Vagina (tissue), 2 donors: ENCODE measurements at places on chromosomes 5 and 9.
A peak's percentile ranks its signal among the peaks of the same experiment; 100 is the strongest.

DNA sequence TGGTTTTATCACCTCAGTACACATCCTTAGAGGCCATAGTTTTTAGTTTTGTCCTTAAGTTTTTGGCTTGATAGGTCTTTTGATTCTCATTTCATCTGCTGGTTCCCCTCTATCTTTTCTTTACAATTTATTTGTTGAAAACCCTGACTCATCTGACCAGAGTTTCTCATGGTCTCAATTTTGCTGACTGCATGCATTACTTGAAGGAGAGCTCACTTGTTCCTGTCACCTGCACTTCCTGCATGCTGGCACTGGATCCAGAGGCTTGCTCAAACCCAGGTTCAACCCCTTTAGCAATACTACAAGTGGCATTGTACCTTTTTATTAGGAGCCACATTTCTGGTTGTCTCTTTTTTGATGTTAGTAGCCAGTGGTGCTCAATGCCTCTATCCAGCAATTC lies 26.7 kb downstream of the FBXO10 start:
- DNase-seq: no peak
- peaks cover 9% of the 10 kb centered on the region for H3K4me1 ChIP-seq
- H3K27me3 ChIP-seq: no peaks in the 10 kb centered on the region
- H3K36me3 ChIP-seq: no peaks in the 10 kb centered on the region

DNA sequence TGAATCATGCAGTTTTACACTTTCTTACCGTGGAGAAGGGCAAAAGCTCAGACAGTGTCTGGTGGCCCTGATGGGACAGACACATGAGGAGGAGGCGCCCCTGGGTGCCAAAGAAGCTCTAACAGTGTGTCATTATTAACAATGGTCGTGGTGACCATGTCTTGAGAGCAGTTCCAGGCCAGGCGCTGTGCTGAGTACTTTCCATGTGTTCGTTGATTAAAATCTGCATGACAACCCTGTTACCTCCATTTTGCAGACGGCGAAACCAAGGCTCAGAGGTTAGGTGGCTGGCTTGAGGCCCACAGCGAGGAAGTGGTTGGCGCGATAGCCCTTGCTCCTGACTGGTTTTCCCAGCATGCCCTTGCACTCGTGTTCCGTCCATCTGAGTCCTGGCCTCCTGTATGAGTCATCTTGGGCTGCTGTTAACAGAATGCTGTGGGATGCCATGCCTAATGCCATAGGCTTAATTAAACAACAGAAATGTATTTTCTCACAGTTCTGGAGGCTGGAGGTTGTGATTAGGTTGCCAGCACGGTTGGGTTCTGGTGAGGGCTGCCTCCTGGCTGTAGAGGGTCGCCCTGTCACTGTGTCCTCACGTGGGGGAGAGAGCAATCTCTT lies 92.0 kb downstream of the AMBP start:
- H3K27ac ChIP-seq: no peak overlapping the region
- H3K36me3 ChIP-seq: no peaks in the 10 kb centered on the region
- DNase-seq: no peak
- H3K4me3 ChIP-seq: no peak overlapping the region

GRCh38 chr9:136314944-136315343 lies 11.1 kb upstream of the CCDC187 start:
- no peak overlapping the region for H3K4me3 ChIP-seq
- H3K4me1 ChIP-seq: no peaks in the 10 kb centered on the region
- H3K27me3 ChIP-seq: no peaks in the 10 kb centered on the region
- H3K27ac ChIP-seq: no peak overlapping the region
- DNase-seq: no peak

DNA sequence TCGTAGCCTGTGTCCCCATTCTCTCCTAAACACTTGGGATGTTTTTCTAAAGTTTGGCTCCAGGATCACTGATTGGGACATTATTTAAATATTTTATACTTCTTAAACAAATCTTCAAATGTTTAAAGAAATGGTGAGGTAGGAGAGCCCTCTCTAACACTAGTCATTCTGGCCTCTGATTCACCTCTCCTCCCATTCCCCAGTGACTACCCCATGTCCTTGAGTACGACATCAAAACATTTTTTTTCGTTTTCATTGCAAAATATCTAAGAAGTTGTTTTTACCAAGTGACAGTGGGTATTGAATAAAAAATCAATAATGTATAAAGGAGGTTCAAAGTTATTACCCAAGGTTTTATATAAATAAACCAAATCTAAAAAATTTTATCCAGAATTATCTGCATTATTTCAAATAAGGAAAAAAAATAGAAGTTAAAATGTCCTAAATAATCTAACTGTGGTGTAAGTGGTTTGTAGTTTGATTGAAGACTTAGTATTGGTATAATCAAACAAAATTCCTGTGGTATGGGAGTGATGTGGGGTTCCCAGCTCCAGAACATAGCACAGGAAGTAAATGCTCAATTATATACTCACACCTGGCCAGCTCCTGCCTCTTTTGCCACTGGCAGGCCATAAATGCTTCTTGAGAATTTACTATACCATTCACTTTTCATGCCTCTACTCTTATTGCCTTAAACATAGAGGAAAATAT lies 51.1 kb downstream of the MAST4 start:
- no peaks in the 10 kb centered on the region for H3K27me3 ChIP-seq
- no peaks in the 10 kb centered on the region for H3K36me3 ChIP-seq
- H3K4me1 ChIP-seq: no peaks in the 10 kb centered on the region

GRCh38 chr5:31944684-31945445 lies 229.3 kb downstream of the GOLPH3 start:
- no peak overlapping the region for H3K4me3 ChIP-seq
- no peaks in the 10 kb centered on the region for H3K36me3 ChIP-seq
- H3K4me1 ChIP-seq: no peaks in the 10 kb centered on the region
- no peak for DNase-seq
- H3K27ac ChIP-seq: no peak overlapping the region
- H3K27me3 ChIP-seq: no peaks in the 10 kb centered on the region

- no peaks in the 10 kb centered on the region for H3K36me3 ChIP-seq
- H3K4me1 ChIP-seq: peaks cover 53% of the 10 kb centered on the region
- DNase-seq: no peak
- peak overlapping the region; percentile 91 for H3K4me3 ChIP-seq
- peak overlapping the region; percentile 85 for H3K27ac ChIP-seq
Measured at GRCh38 chr5:177496727-177497291, 595 bp downstream of the PDLIM7 start.

DNA sequence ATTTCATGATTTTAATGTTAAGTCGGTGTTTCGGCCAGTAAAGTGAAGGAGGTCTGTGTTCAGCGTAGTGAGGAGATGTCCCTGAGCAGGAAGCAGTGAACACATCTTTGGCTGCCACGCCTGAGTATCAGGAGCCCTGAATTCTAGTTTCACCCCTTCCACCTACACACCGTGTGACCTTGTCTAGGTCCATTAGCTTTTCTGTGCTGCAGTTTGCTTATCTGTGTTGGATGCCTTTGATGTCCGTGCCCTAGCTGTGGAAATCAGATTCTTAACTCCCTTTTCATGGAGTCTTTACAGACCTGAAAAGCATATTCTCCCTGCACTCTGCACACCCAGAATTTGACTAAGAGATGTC lies 601 bp downstream of the FBXO38 start:
- peaks cover 53% of the 10 kb centered on the region for H3K4me1 ChIP-seq
- no peaks in the 10 kb centered on the region for H3K36me3 ChIP-seq
- peak overlapping the region; percentile 75 for H3K4me3 ChIP-seq
- no peak for DNase-seq
- peak overlapping the region; percentile 85 for H3K27ac ChIP-seq

- H3K27me3 ChIP-seq: no peaks in the 10 kb centered on the region
- peaks cover 31% of the 10 kb centered on the region for H3K4me1 ChIP-seq
Measured at GRCh38 chr9:113454914-113455761, 8.4 kb upstream of the RGS3 start.

- no peaks in the 10 kb centered on the region for H3K36me3 ChIP-seq
- no peaks in the 10 kb centered on the region for H3K27me3 ChIP-seq
- no peak overlapping the region for H3K27ac ChIP-seq
- DNase-seq: no peak
- peaks cover 38% of the 10 kb centered on the region for H3K4me1 ChIP-seq
- no peak overlapping the region for H3K4me3 ChIP-seq
Measured at GRCh38 chr5:16883806-16884205, 52.3 kb downstream of the MYO10 start.

DNA sequence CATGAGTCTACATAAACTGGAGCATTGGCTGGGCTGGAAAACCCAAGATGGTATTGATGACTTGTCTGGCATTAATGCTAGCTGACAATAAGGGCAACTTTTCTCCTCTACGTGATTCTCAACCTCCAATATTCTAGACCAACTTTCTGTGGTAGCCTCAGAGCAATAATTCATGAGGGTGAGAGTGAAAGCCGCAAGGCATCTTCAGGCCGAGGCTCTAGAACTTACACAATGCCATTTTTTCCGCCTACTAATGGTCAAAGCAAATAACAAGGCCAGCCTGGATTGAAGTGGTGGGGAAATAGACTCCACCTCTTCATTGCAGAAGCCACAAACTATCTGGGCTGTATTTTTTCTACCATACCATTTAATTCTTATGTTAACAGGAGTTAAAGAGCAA lies 267.4 kb downstream of the GABRG2 start:
- no peak for DNase-seq
- no peaks in the 10 kb centered on the region for H3K4me1 ChIP-seq
- no peak overlapping the region for H3K4me3 ChIP-seq
- H3K27me3 ChIP-seq: no peaks in the 10 kb centered on the region
- no peak overlapping the region for H3K27ac ChIP-seq

GRCh38 chr5:90563108-90563507 lies 4.5 kb downstream of the ADGRV1 start:
- no peak overlapping the region for H3K27ac ChIP-seq
- H3K36me3 ChIP-seq: no peaks in the 10 kb centered on the region
- H3K4me3 ChIP-seq: no peak overlapping the region
- no peak for DNase-seq

- H3K4me1 ChIP-seq: peaks cover 7% of the 10 kb centered on the region
- no peaks in the 10 kb centered on the region for H3K36me3 ChIP-seq
- H3K27ac ChIP-seq: no peak overlapping the region
- H3K27me3 ChIP-seq: no peaks in the 10 kb centered on the region
- DNase-seq: no peak
- peak overlapping the region; percentile 20 for H3K4me3 ChIP-seq
Measured at GRCh38 chr5:140672455-140673186, 755 bp downstream of the DND1 start.

DNA sequence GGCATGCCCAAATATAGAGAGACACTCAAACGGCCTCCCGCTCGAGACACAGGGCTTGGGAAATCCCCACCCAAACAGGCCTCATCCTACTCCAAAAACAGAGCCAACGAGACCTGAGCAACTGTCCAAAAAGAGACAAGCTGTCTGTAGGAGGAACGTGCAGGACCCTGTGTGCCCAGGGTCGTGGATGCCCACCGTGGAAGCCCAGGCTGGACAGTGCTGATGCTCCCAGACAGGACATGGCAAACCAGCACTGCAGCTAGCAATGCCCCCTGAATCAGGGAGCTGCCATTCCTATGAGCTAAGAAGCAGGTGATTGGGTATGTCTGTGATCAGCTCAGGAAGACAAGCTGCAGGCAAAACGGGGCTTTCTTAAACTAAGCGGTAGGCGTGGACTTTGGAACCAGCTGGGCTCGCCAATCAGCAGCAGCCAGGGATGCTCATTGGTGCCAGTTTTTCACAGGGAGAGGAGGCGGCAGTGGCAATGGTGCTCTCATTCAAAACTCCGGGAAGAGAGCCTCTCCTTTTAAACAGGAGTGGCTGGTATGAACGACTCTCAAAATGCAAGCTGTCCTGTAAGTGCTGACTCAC lies 113.1 kb upstream of the IRX2 start:
- H3K36me3 ChIP-seq: no peaks in the 10 kb centered on the region
- no peak overlapping the region for H3K27ac ChIP-seq
- no peak overlapping the region for H3K4me3 ChIP-seq
- H3K27me3 ChIP-seq: no peaks in the 10 kb centered on the region
- no peak for DNase-seq

DNA sequence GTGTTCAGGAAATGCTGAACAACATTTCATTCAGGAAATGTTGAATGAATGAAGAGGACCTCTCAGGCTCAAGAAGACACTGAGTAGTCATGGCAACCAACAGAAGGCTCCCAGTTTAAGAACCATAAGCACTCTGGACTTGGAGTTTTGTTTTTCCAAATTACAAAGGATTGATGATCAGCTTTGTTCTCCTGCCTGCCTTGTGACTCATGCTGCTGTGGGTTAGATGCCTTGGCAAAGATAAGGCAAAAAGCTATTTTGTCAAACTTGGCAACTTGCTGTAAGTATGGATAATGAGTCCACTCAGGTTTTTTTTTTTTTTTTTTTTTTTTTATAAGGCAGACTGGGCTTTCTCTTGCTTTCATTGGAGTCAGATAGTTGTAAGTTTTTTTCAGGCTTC lies 365.0 kb downstream of the TMEM232 start:
- no peak for DNase-seq
- no peak overlapping the region for H3K27ac ChIP-seq
- no peak overlapping the region for H3K4me3 ChIP-seq

DNA sequence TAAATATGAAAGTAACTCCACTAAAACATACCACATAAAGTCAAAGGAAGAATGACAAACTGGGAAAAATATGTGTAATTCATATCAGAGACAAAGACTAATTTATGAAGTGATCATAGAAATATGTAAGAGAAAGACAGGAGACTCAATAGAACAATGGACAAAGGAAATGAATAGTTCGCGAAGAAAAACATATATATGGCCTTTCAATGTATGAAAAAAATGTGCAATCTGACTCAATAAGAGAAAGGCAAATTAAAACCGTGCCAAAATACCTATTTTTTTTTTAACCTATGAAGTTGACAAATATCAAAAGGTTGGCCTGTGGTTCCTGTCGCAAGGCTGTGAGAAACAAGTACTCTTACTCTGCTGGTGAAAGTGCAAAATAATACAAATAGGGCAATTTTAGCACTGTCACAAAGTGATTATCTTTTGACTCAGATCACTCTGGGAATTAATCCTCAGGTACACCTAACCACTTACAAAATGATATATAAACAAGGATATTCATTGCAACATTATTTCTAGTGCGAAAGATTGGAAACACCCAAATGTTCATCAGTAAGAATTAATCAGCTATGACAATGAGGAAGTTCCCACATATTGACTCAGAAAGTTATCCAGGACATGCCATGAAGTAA lies 3.7 kb downstream of the C9 start:
- no peaks in the 10 kb centered on the region for H3K4me1 ChIP-seq
- H3K27ac ChIP-seq: no peak overlapping the region
- no peak overlapping the region for H3K4me3 ChIP-seq
- no peaks in the 10 kb centered on the region for H3K36me3 ChIP-seq

- no peaks in the 10 kb centered on the region for H3K36me3 ChIP-seq
- no peak overlapping the region for H3K4me3 ChIP-seq
- no peak overlapping the region for H3K27ac ChIP-seq
- H3K27me3 ChIP-seq: no peaks in the 10 kb centered on the region
- DNase-seq: no peak
Measured at GRCh38 chr9:134011401-134011800, 13.9 kb upstream of the BRD3OS start.
